Fibroblast of skin of scalp (primary cell): ENCODE measurements at places on chromosomes 16 and 17.
A peak's percentile ranks its signal among the peaks of the same experiment; 100 is the strongest.

- no peak for DNase-seq
These were observed 163.7 kb downstream of the WSCD1 start for GRCh38 chr17:6233856-6234255.

- no peak for DNase-seq
These were observed 15.2 kb downstream of the CDH5 start for GRCh38 chr16:66381585-66382170.

GRCh38 chr16:60815865-60816264, 1220.4 kb downstream of the CDH8 start:
- DNase-seq = no peak

DNA sequence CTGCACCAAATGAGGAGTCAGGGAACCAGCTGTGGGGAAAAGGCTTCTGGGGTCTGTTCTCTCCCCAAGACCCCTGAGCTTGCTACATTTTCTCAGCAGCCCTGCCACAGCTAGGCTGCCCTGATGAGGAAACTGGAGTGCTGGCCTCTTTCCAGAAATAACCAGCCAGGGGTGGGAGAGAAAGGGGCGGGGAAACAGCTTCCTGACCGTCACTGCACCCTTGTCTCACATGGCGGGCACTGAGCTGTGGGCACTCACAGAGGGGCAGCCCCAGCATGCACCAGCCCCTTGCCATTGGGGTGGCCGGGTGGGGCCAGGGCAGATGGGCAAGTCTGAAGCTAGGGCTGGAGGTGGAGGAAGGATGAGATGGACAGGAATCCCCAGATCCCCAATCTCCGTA, 2.9 kb downstream of the SRL start:
- DNase-seq = peak; percentile 18

GRCh38 chr16:89610108-89610453, 3.4 kb upstream of the DPEP1 start:
- no peak for DNase-seq

DNA sequence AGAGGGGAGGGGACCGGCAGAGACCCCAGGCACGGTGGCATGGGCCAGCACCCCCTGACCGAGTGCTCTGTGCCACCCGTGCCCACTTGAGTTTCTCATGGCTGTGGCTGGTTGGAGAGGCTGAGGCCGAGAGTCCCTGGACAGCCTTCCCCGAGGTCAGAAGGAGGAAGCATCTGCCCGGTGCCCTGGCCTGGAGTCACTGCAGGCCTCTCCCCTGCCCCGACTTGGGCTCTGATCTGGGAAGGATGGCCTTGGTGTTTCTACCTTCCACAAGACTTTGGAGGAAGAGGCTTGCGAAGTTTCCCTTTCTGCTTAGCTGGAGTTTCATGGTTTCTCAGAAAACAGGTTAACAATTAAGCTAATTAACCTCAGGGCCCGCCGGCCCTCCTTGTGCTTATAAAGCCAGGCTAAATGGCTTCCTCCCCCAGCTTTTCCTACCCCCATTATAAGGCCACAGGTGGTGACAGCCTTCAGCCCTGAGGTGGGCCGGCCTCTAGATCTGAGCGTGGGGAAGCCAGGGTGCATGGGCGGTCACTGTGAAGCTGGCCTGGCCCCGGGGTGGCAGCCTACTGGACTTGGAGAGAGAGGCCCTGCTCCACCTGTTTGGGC, 17.3 kb downstream of the LLGL2 start:
- no peak for DNase-seq

- DNase-seq = no peak
These were observed 95.0 kb downstream of the ADCY9 start for GRCh38 chr16:4021070-4021779.

DNA sequence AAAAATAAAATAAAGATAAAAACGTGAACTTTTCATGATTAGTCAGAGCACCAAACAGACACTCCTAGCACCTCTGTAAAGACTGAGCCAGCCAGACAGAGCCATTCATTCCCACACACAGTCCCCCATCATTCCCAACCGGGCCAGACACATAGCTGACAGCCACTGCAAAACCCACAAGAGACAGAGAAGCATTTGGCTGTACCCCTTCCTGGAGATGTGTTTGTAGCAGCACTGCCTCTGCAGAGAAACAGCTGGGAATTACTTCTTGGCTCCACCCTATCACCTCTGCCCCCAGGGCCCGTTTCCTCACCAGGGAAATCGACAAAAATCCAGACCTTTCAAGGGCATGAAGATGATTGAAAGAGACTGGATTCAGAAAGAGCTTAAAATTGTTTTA, 46.4 kb downstream of the MYH11 start:
- DNase-seq = peak; percentile 68

GRCh38 chr16:9097266-9098219, 6.1 kb downstream of the HAPSTR1 start:
- no peak for DNase-seq

DNA sequence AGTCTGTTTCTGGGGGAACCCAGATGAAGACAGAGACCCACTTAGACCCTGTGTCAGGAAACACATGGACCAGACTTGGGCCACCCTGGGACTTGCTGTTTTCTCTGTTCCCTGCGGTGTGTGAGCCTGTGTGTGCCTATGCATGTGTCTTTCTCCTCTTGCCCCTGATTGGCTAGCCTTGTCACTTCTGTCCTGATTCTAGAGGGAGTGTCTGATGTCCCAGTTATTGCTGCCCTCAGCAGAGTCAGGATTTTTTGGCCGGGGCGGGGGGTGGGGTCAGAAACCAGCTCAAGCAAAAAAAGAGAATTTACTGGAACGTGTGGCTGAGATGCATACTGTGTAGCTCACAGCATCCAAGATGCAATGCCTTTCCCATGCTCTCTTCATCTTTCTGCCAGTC, 30.5 kb downstream of the PLCG2 start:
- DNase-seq = no peak

DNA sequence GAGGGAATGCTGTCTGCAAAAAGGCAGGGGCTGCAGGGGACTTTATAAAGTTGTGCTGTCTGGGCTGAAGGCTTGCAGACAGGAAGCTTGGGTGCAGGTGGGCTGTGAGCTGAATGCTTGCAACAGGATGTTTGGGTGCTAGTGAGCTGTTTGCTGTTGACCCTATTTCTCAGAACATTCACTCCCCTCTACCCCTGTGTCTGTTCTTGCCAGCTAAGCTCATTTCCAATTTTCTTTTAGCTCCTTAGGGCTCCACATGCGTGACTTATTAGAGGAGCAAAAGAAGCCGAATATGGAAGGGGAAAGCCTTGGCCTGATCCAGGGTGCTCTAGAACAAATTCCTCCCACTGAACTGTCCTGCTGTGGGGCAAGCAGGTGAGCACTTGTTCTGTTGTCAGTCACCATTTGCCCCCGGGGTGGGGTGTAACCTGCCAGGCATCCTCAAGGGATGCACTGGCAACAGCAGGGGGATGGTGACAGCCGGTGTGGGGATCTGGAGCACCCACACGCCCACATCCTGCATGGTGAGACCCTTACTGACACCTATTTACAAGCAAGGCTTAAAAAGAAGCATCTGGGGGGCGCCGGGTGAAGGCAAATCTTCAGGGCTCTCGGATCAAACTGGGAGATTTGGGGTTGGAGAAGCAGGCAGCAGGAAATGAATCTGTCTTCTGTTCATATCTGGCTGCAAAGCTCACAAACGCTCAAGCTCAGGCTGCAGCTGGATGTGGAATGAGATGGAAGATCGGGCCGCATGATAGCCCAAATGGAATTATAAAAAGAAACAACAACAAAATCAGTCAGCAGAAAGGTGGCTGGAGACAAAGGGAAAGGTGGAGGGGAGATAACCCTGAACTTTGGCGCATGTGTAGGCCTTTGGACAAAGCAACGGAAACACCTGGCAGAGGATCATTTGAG, 21.1 kb upstream of the NUP93 start:
- no peak for DNase-seq

DNA sequence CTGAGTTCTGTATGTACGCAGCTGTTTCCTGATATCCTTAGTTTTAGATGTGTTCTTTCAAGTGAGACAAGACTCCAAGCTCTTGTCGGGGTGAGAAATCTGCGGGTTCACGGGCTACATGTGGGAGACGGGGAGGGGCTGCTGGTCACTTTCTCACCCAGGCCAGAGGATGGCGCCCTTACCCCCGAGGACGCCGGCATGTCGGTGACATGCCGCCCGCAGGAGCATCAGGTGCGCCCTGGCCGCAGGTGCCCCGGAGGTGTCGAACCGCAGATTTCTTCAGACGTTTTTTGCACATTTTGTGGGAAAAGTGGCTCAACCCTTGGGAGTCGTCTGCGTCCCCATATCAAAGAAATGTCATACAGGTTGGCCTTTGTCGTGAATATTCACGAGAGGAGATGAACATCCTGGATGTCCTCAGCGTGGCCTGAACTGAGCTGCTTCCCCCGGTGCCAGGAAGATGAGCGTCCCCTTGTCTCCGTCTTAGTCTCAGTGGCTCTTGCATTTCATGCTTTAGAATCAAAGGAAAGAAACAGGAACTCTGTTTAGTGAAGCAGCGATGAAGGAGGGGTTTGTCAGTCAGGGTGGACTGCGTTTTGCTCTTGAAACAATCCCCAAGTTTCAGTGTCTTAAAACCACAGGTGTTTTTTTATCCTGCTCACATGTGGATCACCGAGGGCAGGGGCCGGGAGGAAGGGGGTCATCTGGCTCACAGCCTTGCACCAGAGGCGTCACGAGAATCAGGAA, 75.4 kb upstream of the ZNF750 start:
- no peak for DNase-seq

DNA sequence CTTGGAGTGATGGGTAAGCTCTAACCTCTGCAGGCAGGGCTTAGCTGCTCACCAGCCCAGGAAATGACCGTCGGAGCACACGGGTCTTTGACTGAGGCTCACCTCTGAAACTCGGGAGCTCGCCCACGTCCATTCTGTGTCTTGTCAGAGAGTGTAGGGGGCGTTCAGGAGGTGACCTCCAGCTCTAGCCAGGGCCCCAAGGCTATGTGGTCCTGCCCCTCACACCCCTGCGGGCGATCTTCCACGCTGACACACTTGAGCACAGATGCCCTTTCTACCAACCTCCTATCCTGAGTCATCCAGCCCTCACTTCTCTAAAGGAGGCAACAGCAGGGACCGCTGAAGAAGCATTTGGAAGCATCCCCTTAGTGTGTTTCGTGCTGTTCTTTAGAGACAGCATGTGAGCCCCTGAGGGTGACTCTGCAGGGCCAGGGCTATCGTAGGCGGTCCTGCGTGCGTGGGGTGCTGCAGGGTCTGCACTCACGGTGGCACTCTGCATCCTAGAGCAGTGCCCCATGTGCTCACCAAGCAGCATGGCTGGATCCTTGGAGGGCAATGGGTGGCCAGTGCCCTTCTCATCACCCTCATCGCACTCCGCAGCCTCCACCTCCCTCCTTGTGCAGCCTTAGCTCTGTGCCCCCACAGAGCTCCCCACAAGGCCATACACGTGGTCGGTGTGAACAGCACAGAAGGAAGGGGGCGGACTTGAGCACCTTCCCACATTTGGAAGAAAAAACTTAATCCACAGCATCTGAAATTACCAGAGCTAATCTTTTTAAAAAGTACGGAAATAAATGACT, 33.8 kb downstream of the SLC47A1 start:
- DNase-seq = no peak

DNA sequence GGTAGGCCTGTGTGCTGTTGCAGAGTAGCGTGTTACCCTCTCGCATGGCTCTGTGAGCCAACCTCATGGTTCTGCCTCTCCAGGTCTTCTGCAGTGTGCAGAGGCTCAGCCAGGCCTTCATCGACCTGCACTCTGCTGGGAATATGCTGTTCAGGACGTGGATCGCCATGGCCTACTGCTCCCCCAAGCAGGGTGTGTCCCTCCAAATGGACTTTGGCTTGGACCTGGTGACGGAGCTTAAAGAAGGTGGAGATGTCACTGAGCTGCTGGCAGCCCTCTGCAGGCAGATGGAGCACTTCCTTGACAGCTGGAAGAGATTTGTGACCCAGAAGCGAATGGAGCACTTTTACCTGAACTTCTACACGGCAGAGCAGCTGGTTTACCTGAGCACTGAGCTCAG, 75.8 kb upstream of the ENDOV start:
- DNase-seq = no peak

DNA sequence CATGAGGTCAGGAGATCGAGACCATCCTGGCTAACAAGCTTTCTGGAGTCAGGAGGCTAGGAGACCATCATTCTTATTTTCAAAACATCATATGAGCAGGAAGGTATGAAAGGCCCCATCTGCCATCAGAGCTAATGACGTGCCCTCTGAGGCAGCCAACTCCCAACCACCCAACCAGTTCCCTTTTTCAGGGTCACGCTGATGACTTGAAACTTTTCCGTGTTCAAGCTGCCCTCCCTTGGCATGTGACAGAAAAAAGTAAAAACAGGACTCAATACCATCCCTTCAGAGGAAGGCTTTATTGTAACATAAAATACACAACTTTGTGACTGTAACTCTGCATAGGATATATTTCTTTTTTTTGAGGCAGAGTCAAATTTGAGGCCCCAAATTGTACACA, 4.6 kb upstream of the GHDC start:
- DNase-seq = no peak

GRCh38 chr16:80065541-80065940, 465.0 kb upstream of the MAF start:
- DNase-seq = no peak

DNA sequence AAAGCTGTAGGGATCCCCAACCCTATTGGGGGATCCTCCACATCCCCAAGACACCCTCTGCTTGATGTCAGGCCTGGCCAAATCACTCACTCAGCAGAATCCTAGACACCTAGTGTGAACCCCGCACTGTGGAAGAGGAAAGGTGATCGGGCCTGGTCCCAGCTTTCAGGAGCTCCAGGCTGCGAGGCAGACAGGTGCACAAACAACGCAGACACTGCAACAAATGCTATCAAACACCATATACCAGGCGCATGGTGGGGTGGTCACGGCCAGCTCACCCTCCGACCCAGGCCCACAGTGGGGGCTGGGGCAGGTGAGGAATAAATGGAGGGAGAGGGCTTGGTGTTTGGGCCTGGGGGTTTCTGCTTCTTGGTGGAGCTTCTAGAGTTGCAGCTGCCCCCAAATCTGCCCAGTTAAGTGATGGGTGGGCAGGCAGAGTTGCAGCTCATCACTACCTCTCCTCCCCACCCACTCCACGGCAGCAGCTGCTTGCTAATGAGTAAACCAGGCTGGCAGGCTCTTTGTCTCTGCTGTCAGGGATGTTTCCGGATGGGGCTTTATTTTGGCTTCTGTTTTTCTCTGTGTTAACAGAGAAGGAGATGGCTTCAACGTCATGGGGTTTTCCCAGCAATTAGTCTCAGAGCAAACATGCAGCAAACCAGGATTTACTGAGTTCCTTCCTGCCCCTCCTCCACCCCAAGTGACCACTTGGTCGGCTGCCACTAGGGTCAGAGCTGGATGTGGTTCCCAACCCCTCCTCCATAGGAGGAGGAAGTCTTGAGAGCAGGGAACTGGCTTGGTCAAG, 46.6 kb downstream of the PECAM1 start:
- no peak for DNase-seq

GRCh38 chr16:3485821-3486505, 9.3 kb downstream of the C16orf90 start:
- DNase-seq = no peak

GRCh38 chr17:75734674-75735294, 13.5 kb downstream of the ITGB4 start:
- no peak for DNase-seq

DNA sequence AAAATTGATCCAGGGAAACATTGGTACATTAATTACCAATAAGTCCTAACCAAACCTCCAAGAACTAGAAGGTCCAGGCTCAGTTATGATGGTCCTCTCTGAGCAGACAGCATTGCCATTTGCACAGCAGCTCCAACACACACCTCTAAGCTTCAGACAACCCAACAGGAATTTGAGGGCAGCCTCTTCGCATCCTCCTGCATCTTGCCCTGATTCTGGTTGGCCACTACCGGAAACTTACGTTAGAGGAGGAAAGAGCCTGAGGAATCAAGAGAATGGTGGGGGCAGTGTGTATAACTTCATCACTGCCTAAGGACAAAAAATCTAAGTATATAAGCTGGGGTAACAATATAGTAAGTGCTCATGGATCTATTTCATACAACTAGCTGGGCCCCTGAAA, 15.7 kb downstream of the FAM117A start:
- no peak for DNase-seq
